ENCODE measurements at places on chromosomes 5 and 9. TPM values are rescaled to one million over a fixed set of nuclear protein-coding genes. Genes with fewer than 3 reads are reported as not detected.

GRIN3A gene
- not detected for total RNA-seq

FCN2 gene
- not detected for total RNA-seq

PCDHAC2 gene
- 1.8 TPM for total RNA-seq

NUP155 gene
- total RNA-seq = 68.6 TPM

BTNL3 gene
- not detected for total RNA-seq

RFX3 gene
- total RNA-seq = 7.2 TPM

PAEP gene
- not detected for total RNA-seq

SPTLC1 gene
- 132 TPM for total RNA-seq

PCAT7 gene
- not detected for total RNA-seq

All from thoracic aorta endothelial cell (primary cell).